ENCODE measurements at places on chromosomes 13 and 19.

GRCh38 chr13:76948149-76948548, at the start of gene ACOD1:
ACOD1 (plus strand) TSS chr13:76948511; CDS start chr13:76948559, 48 bp downstream.
- no peak for DNase-seq
- H3K27me3 ChIP-seq, result peaks cover 10% of the 10 kb centered on the region
- H3K4me3 ChIP-seq, result no peak within 1 kb of the TSS
- no peaks in the 10 kb centered on the region for H3K36me3 ChIP-seq
- no peak within 1 kb of the TSS for H3K27ac ChIP-seq

DNA sequence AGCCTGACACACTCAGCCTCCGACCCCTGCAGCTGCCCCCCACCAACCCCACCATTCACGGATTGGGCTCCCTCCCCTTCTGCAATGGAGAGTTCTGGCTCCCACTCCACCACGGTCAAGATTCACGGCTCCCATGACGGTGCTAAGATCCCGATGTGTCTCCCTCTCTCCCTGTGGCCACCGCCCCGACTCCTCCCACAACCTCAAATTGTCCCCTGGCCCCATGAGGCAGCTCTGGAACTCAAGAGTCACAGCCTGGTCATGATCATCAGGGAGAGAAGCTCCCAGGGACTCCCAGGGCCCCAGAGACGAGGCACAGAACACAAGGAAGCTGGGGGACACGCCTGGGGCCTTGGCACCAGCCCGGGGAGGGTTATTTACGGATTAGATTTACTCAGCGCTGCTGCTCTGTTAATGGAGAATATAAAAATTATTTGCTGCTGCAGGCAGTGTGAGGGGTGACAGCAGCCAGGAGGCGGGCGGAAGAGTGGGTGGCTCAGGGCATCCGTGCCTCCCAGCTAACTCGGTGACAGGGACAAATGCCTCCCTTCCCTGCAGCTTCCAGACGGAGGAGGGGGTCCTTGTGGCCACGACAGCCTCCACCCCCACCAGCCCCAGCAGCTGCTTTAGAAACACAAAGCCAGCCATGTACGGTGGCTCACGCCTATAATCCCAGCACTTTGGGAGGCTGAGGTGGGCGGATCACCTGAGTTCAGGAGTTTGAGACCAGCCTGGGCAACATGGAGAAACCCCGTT, 184.2 kb downstream of the PTPRS start:
- H3K4me3 ChIP-seq, result no peak overlapping the region
- H3K27ac ChIP-seq, result no peak overlapping the region
- H3K36me3 ChIP-seq, result peaks cover 7% of the 10 kb centered on the region
- no peak for DNase-seq
- H3K27me3 ChIP-seq, result peaks cover 4% of the 10 kb centered on the region

DNA sequence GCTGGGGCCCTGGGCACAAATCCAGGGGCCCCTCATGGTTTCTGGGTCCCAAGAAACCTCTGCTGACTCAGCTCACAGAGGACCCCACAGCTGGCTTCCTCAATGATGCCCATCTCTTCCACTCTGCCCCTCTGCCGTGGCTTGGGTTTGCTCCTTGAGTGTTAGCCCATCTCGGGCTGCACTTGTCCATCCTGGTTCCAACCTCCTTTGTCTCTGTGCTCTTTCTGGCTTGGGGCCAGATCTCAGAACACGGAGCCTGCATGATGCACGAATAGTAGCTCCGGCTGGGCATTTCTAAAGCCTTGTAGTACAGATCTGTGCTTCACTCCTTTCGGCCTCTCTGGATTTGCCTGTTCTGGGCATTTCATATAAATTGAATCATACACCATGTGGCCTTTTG, 53.8 kb downstream of the F2RL3 start:
- no peaks in the 10 kb centered on the region for H3K36me3 ChIP-seq
- H3K4me3 ChIP-seq, result no peak overlapping the region
- no peaks in the 10 kb centered on the region for H3K27me3 ChIP-seq
- no peak overlapping the region for H3K27ac ChIP-seq
- no peak for DNase-seq
- H3K4me1 ChIP-seq, result no peaks in the 10 kb centered on the region

DNA sequence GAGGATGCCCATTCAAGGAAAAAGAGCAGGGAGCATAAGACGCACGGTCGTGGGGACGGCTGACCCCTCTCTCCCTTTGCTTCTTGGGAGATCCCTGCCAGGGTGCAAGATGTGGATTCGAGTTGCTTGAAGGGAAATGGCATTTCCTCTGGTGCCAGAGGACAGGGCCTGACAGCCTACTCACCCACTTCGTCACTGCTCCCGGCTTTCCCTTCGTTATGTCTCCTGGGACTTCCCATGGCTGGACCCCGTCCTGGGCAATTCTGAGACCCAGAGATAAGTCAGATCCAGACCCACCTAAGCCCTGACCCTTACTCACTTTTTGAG, 1.2 kb downstream of the TBC1D17 start:
- peaks cover 38% of the 10 kb centered on the region for H3K36me3 ChIP-seq
- no peak overlapping the region for H3K27ac ChIP-seq
- peaks cover 30% of the 10 kb centered on the region for H3K4me1 ChIP-seq
- no peaks in the 10 kb centered on the region for H3K27me3 ChIP-seq
- no peak for DNase-seq

DNA sequence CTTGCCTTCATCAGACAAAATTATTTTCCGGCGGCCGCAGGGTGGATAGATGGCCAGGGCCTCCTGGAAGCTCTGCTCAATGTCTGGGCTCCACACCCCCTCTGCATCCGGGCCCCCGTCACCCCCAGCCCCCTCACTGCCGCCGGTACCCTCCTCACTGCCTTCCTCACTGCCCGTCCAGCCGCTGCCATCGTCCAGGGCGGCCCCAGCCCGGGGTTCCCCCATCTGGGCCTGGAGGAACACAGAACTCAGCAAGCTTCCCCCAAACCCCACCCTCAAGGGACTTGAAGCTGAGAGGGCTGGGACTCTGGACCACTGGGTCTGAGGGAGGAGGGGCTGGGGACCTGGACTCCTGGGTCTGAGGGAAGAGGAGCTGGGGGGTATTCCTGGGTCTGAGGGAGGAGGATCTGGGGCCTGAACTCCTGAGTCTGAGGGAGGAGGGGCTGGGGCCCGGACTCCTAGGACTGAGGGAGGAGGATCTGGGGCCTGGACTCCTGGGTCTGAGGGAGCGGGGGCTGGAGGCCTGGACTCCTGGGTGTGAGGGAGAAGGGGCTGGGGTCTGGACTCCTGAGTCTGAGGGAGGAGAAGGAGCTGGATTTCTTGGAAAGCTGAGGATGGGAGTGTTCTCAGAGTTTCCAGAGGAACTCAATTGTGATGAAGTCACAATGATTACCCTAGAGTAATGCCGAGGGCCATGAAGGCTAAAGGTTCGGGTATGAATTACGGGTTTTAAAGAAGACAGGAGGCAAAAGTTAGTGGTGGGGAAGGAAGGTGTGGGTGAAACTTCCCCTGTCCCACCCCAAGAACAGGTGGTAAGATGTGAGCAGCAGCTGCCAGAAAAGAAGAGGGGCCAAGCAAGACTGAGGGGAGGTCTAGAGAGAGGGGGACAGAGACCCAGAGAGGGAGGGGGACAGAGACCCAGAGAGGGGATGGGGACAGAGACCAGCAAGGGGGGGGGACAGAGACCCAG, 2.1 kb downstream of the TEAD2 start:
- no peak overlapping the region for H3K27ac ChIP-seq
- H3K4me3 ChIP-seq, result no peak overlapping the region
- H3K27me3 ChIP-seq, result peaks cover 38% of the 10 kb centered on the region
- no peak for DNase-seq
- H3K36me3 ChIP-seq, result no peaks in the 10 kb centered on the region

DNA sequence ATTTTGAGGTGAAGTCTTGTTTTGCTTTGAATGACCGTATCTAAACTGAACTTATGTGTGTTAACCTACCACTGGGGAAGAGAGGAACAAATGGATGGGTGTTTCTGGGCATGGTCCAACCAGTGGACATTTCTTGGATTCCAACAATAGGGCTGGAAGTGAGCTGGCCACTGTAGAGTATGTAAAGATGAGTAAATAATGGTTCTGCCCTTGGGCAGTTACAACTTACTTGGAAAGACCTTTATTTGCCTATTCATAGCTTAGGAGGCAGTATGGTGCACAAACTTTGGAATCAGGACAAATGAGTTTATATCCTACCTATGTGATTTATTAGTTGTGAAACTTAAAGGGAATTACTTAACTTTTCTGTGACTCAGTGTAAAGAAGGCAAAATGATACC, 429.5 kb downstream of the HS6ST3 start:
- DNase-seq, result no peak
- no peaks in the 10 kb centered on the region for H3K27me3 ChIP-seq
- H3K4me3 ChIP-seq, result no peak overlapping the region
- no peaks in the 10 kb centered on the region for H3K4me1 ChIP-seq

GRCh38 chr19:15669891-15670290, 3.0 kb upstream of the CYP4F12 start:
- H3K4me3 ChIP-seq, result no peak overlapping the region
- H3K36me3 ChIP-seq, result no peaks in the 10 kb centered on the region
- H3K4me1 ChIP-seq, result no peaks in the 10 kb centered on the region
- no peaks in the 10 kb centered on the region for H3K27me3 ChIP-seq
- no peak for DNase-seq

- H3K27ac ChIP-seq, result peak overlapping the region; percentile 44
- H3K4me3 ChIP-seq, result no peak overlapping the region
- peaks cover 63% of the 10 kb centered on the region for H3K36me3 ChIP-seq
- H3K27me3 ChIP-seq, result no peaks in the 10 kb centered on the region
- no peak for DNase-seq
- H3K4me1 ChIP-seq, result peaks cover 37% of the 10 kb centered on the region
These were observed 12.5 kb downstream of the SLC44A2 start for GRCh38 chr19:10637894-10638293.

- H3K27me3 ChIP-seq, result peaks cover 6% of the 10 kb centered on the region
- H3K36me3 ChIP-seq, result no peaks in the 10 kb centered on the region
- no peak for DNase-seq
- no peak overlapping the region for H3K4me3 ChIP-seq
These were observed 40.6 kb upstream of the LATS2 start for GRCh38 chr13:21101865-21102576.

DNA sequence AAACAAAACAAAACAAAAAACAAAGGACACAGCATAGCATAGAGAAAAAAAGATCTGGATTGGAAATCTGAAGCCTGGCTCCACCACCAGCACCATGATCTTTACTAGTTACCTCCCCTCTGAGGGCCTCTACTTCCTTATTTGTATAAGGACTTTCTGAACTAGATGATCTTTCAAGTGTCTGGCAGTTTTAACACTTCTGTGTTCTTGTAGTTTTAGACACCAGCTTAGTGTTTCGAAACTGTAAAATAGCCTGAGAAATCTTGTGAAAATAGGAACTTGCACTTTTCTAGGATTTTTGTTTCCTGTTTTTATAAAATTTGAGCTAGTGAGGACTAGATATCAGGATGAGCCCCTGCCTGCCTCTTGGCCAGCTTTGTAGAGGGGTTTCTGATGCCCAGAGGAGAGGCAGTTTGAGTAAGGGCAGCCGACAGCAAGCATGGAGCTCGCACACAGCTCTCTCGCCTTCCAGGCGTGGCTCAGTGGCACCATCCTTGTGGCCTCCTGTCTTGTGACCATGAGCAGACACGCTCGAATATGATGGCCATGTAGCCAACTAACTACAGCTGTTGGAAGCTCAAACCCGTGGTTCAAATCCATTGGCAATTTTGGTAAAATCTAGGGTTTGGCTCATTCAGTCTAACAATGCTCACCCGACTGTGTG, 319.0 kb downstream of the KCNRG start:
- H3K27ac ChIP-seq, result no peak overlapping the region
- no peaks in the 10 kb centered on the region for H3K36me3 ChIP-seq
- no peak for DNase-seq
- no peaks in the 10 kb centered on the region for H3K4me1 ChIP-seq
- H3K4me3 ChIP-seq, result no peak overlapping the region
- H3K27me3 ChIP-seq, result peaks cover 5% of the 10 kb centered on the region

DNA sequence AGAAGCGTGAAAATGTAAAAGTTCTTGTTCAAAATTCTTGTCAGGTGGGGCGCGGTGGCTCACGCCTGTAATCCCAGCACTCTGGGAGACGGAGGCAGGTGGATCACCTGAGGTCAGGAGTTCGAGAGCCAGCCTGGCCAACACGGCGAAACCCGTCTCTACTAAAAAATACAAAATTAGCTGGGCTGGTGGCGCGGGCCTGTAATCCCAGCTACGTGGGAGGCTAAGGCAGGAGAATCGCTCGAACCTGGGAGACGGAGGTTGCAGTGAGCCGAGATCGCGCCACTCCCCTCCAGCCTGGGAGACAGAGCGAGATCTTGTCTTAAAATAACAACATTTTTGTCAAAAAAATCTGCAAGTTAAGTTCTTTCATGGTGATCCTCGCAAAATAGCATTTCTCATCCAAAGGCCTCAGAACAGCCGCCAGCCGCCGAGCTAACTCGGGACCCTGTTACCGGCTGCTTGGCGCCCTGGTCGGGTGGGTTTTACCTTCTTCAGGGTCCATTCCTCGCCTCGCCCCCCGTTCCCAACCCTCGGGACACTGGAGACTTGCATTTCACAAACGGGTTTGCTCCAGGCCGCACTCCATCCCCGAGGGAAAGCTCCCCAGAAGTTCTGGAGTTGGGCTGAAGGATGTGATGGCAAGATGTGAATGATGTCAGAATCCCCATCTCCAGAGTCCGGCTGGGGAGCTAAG, 1.6 kb downstream of the LATS2 start:
- H3K36me3 ChIP-seq, result no peaks in the 10 kb centered on the region
- DNase-seq, result no peak
- no peak overlapping the region for H3K27ac ChIP-seq
- H3K27me3 ChIP-seq, result peaks cover 51% of the 10 kb centered on the region
- H3K4me3 ChIP-seq, result peak overlapping the region; percentile 57

GRCh38 chr19:47071731-47072130, 23.3 kb upstream of the TMEM160 start:
- H3K4me1 ChIP-seq, result peaks cover 8% of the 10 kb centered on the region
- no peaks in the 10 kb centered on the region for H3K27me3 ChIP-seq
- no peak overlapping the region for H3K4me3 ChIP-seq
- DNase-seq, result no peak
- H3K27ac ChIP-seq, result no peak overlapping the region

- no peaks in the 10 kb centered on the region for H3K36me3 ChIP-seq
- no peaks in the 10 kb centered on the region for H3K27me3 ChIP-seq
- no peak for DNase-seq
- H3K4me1 ChIP-seq, result no peaks in the 10 kb centered on the region
These were observed 321.8 kb upstream of the NBEA start for GRCh38 chr13:34620074-34620850.
